ENCODE measurements at places on chromosomes 12 and 14. TPM values are rescaled to one million over a fixed set of nuclear protein-coding genes. Genes with fewer than 3 reads are reported as not detected.
A peak's percentile ranks its signal among the peaks of the same experiment; 100 is the strongest.

GRCh38 chr12:66976526-66976925 lies 292.6 kb upstream of the CAND1 start:
- DNase-seq, result no peak

DNA sequence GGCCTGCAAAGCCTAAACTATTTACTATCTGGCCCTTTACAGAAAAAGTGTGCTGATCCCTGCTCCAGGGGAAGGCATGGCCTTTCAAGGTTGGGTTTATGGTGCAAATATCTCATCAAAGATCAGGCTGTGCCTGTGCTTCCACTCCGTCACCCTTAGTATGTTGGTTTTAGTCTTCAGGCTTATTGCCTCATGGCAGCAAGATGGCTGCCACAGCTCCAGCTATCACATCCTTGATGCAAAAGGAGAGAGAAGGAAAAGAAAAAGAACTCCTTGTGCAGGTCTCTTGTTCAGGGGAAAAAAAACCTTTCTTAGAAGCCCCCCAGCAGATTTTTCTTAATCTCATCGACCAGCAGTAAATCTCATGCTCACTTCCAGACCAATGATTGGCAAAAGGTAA lies 9.1 kb upstream of the HRK start:
- DNase-seq, result no peak

GRCh38 chr12:22529281-22530060 lies 14.9 kb downstream of the C2CD5 start:
- DNase-seq, result no peak

GRCh38 chr12:131390412-131391334 lies 320.2 kb upstream of the SFSWAP start:
- peak; percentile 41 for DNase-seq

DNA sequence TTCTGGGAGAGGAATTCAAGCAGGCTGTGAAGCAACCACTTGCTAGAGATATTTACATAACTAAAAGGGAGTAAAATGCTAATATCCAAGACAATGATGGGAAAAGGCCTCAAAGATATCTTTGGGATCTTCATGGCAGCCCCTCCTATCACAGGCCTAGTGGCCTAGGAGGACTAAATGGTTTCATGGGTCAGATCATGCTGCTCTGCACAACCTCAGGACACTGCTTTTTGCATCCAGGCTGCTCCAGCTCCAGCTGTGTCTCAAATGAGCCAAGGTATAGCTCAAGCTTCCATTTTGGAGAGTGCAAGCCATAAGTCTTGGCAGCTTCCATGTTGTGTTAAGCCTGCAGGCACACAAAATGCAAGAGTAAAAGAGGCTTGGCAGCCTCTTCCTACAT lies 195.6 kb upstream of the SSTR1 start:
- no peak for DNase-seq

DNA sequence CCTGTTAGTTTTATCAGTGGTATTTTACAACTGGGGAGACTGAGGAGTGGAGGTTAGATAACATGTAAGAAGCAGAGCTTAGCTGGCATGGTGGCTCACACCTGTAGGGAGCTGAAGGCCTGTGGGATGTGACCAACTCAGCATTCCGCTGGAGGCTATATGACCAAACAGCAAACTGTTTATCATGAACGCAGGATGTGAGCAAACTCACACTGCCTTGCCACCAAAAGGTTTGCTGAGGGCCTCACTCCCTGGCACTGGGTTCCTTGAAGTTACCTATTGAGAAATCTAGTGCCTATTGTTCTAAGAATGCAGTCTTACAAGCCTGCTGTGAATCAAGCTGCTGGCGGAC lies 23.4 kb downstream of the JKAMP start:
- no peak for DNase-seq

GRCh38 chr12:113933201-113933786 lies 32.8 kb downstream of the RBM19 start:
- DNase-seq, result no peak

Gene SLC2A14
- polyA plus RNA-seq, result 0.88 TPM

Gene COQ6
- 32.1 TPM for polyA plus RNA-seq

Gene GPRC5D
- polyA plus RNA-seq, result 0.82 TPM

Gene HPD
- not detected for polyA plus RNA-seq

All from left lung (tissue), 14 donors.